ENCODE measurements at places on chromosomes 2 and 18. TPM values are rescaled to one million over a fixed set of nuclear protein-coding genes. Genes with fewer than 3 reads are reported as not detected.

DNA sequence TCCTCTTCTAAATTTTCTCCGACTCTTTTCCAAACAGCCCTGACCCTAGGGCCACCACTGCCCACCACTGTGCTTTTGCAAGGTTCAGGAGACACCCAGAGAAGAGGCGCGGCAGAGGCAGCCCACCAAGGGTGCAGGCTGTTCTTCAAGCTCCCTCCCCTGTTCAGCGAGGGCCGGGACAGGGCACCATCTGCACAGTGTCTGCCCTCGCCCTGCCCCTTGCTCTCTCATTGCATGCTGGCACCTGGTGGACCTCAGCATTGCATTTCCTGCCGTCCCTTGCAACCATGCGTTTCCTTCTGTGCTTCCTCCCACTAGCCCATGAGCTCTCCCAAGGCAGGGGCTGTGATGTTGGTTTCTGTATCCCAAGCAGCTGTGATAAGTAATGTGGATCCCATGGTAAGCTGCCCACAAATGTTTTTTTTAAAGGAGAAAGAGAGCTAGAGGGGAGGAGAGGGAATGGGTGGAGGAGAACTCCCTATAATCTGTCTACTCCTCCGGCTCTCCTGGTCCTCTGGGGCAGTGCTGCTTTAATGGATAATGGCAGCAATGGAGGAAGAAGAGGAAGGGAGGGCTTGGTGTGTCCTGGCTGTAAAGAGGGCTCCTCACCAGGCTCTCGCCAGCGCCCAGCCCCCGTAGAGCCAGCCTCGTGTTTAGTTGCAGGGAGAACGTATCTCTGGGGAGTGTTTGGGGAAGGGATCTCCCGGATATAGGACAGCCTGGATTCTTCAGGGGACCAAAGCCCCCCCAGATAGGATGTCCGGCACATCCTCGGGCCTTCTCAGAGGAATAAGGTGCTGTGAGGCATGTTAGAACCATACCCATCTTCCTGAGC, 15.6 kb upstream of the YWHAQ start:
- H3K27ac ChIP-seq, result no peak overlapping the region
- H3K4me3 ChIP-seq, result no peak overlapping the region
- peaks cover 3% of the 10 kb centered on the region for H3K4me1 ChIP-seq
- DNase-seq, result no peak
- H3K27me3 ChIP-seq, result no peaks in the 10 kb centered on the region
- H3K36me3 ChIP-seq, result no peaks in the 10 kb centered on the region

DNA sequence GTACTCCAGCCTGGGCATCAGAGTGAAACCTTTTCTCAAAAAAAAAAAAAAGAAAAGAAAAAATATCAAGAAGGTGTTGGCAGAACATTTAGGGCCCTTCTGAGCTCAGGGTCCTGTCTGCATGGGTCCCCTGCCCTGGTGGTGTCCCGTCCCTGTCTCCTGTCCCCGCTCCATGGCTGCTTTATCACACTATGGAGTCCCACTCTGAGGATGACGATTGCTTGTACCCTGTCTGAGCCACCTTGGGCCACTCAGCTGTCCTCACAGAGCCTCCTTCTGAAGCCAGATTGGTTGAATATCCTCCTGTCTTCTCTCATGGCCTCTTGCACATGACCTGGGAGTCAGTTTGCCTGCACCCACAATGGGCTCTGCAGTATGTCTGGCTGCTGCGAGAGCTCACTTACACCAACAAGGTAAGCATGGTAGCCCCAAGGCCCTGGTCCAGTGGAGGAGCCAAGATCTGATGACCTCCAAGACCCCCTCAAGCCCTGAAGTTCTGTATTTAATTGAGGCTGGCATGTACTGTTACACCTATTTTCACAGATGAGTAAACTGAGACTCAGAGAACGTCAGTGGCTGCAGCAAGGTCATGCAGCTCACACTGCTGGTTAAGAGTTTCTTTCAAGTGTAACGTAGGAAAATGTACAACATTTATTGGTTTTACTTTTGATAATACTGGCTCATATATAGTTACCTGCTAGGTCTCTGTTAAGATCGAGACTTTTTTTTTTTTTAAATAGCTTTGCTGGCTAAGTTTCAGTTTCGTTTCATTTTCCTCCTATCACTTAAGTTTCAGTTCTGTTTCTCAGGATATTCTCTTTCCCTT, 16.9 kb upstream of the ZCCHC2 start:
- H3K27me3 ChIP-seq, result no peaks in the 10 kb centered on the region
- peaks cover 4% of the 10 kb centered on the region for H3K36me3 ChIP-seq
- H3K4me1 ChIP-seq, result peaks cover 26% of the 10 kb centered on the region
- H3K27ac ChIP-seq, result peak overlapping the region; percentile 99
- peak; percentile 48 for DNase-seq

- H3K4me3 ChIP-seq, result no peak overlapping the region
- no peak overlapping the region for H3K27ac ChIP-seq
- no peak for DNase-seq
- peaks cover 4% of the 10 kb centered on the region for H3K36me3 ChIP-seq
- peaks cover 12% of the 10 kb centered on the region for H3K4me1 ChIP-seq
- no peaks in the 10 kb centered on the region for H3K27me3 ChIP-seq
Observed at GRCh38 chr2:20578266-20578894, 72.5 kb downstream of the HS1BP3 start.

The PLA2R1 gene
- not detected for total RNA-seq

- no peaks in the 10 kb centered on the region for H3K27me3 ChIP-seq
- no peak overlapping the region for H3K27ac ChIP-seq
- DNase-seq, result no peak
- H3K4me1 ChIP-seq, result peaks cover 39% of the 10 kb centered on the region
Observed at GRCh38 chr18:3057526-3057925, 44.6 kb upstream of the LPIN2 start.

- no peaks in the 10 kb centered on the region for H3K36me3 ChIP-seq
- no peak overlapping the region for H3K4me3 ChIP-seq
- DNase-seq, result no peak
Observed at GRCh38 chr2:201961401-201961800, 72.3 kb upstream of the FZD7 start.

DNA sequence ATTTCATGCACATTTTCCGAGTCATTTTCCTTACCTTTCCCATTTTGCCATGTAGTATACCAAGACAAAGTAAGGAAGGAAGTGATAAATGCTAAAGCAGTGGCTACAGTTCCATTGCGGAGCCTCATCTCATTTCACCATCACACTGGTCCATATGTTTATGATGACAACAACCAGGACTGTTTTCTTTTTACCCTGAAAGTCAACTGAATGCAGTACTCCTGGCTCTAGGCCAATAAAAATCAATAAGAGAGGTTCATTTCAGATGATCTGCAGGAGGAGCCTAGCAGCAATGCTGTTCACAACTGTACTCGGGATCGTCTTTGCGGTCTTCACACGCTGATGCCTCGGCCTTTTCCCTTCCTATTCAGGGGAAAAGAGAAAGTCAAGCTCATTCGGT, 4.7 kb downstream of the MGAT4A start:
- H3K4me3 ChIP-seq, result peak overlapping the region; percentile 78
- H3K36me3 ChIP-seq, result peaks cover 33% of the 10 kb centered on the region
- no peak for DNase-seq
- no peaks in the 10 kb centered on the region for H3K27me3 ChIP-seq

DNA sequence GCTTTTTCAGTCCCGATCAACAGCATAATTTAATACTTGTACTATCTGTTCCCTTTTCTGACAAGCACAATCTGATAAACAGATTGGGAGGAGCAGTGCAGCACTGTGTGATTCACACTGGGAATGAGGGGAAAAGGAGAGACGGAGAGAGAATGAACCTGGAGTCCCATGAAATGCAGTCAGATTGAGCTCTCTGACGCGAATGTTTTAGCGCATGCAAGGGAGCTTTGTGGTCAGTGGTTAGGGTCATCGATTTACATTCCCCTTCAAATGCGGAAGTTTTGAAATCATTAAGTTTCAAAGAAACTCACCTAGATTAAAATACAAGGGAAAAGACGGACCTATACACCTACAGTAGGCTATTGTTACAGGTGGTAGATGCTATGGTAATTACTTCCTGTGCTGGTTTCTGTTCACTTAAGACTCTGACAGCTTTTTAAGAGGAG, 99.6 kb downstream of the KCTD1 start:
- peaks cover 2% of the 10 kb centered on the region for H3K4me1 ChIP-seq
- no peak overlapping the region for H3K27ac ChIP-seq
- peaks cover 22% of the 10 kb centered on the region for H3K27me3 ChIP-seq
- DNase-seq, result no peak

DNA sequence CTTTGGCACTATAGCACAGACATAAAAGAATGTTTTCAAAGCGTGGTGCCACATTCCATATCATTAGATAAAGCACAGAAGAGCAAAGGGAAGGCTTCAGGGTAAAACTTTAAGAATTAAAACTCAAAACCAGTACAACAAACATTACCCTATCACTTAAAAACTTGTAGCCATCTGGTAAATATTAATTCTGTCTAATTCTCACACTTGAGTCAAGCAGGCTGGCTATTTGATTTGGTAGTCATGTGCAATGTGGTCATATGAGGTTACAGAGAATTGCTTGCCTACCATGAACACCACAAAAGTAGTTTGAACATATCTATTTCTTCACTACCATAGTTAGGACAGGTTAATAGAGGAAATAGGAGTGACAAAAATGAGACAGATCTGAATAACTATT, 244.9 kb downstream of the IRS1 start:
- H3K4me1 ChIP-seq, result no peaks in the 10 kb centered on the region
- H3K4me3 ChIP-seq, result no peak overlapping the region
- no peaks in the 10 kb centered on the region for H3K36me3 ChIP-seq
- DNase-seq, result no peak

DNA sequence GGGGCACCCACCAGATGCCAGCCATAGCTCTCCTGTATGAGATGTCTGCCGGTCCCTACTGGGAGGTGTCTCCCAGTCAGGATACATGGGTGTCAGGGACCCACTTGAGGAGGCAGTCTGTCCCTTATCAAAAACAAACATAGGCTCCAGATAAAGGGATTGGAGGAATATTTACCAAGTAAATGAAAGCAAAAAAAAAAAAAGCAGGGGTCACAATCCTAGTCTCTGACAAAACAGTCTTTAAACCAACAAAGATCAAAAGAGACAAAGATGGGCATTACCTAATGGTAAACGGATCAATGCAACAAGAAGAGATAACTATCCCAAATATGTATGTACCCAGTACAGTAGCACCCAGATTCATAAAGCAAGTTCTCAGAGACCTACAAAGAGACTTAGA, 640.0 kb upstream of the LRRTM4 start:
- no peak for DNase-seq
- H3K27me3 ChIP-seq, result no peaks in the 10 kb centered on the region
- H3K27ac ChIP-seq, result no peak overlapping the region
- H3K36me3 ChIP-seq, result no peaks in the 10 kb centered on the region

The TTN gene
- 1.8 TPM for total RNA-seq

- no peaks in the 10 kb centered on the region for H3K36me3 ChIP-seq
- H3K4me3 ChIP-seq, result peak overlapping the region; percentile 81
- peaks cover 17% of the 10 kb centered on the region for H3K4me1 ChIP-seq
- H3K27ac ChIP-seq, result peak overlapping the region; percentile 71
Observed at GRCh38 chr18:76495435-76496193, 572 bp upstream of the ZNF516 start.

The GPR75 gene
- total RNA-seq, result 1.8 TPM

The DCDC2C gene
- not detected for total RNA-seq

GRCh38 chr2:3046170-3046865, 331.3 kb downstream of the EIPR1 start:
- H3K36me3 ChIP-seq, result no peaks in the 10 kb centered on the region
- no peak overlapping the region for H3K27ac ChIP-seq
- DNase-seq, result no peak
- no peak overlapping the region for H3K4me3 ChIP-seq
- peaks cover 1% of the 10 kb centered on the region for H3K4me1 ChIP-seq

DNA sequence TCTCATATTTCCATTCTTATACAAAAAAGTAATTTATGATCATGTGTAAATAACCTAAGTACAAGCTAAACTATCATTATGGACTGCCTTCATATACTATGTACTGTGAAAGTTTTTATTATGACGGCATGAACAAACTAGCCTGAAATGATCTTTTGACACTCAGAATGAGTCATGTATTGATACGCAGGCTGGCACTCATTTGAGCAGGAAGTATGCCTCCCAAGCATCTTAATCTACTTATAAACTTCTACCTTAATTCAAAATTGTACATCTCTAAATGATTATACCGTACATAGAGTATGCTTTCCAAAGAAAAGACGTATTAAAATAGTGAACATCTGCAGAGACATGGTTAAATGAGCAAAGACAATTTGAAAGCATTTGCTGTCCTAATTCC, 207.1 kb upstream of the SPOPL start:
- no peaks in the 10 kb centered on the region for H3K36me3 ChIP-seq
- no peak overlapping the region for H3K4me3 ChIP-seq
- H3K27me3 ChIP-seq, result no peaks in the 10 kb centered on the region

DNA sequence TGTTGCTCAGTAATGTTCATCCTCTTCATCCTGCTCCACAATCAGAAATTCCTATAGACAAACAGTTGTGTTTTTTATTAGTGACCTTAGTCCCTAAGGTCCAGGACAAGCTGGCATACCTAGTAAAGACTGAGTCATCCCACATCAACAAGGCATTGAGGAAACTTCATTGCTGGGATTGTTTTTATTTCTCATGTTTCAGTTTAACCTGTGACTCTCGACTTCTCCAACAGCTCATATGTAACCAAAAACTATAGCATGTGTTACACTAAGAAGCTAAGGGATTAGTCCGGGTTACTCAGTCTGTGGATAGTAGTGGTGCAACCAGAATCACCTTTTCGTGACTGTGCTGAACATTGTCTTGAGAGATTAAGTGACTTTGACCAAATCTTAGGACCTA, 292.1 kb downstream of the RDH14 start:
- H3K27me3 ChIP-seq, result no peaks in the 10 kb centered on the region
- H3K27ac ChIP-seq, result no peak overlapping the region
- no peak overlapping the region for H3K4me3 ChIP-seq

GRCh38 chr2:226086190-226086589, 686.7 kb downstream of the NYAP2 start:
- no peak for DNase-seq
- H3K36me3 ChIP-seq, result no peaks in the 10 kb centered on the region
- no peak overlapping the region for H3K4me3 ChIP-seq
- H3K27ac ChIP-seq, result no peak overlapping the region
- no peaks in the 10 kb centered on the region for H3K4me1 ChIP-seq
- H3K27me3 ChIP-seq, result peaks cover 4% of the 10 kb centered on the region

DNA sequence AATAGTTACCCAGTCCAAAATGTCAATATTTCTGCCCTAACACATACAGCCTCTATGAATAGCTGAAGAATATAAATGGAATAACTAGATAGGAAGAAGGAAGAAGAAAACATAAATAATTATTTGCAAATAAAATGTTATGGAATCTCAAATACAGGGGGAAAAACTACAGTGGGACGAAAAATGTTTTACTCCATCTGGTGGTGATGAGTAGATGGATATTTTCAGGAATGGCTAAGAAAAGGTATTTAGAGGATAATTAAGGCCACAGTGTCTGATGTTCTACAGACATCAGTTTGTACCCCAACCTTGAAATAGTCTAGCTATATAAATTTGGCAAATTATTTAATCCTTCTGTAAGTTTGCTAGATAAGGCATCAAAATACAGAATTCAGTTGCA, 178.1 kb upstream of the FSHR start:
- no peak overlapping the region for H3K27ac ChIP-seq
- H3K36me3 ChIP-seq, result no peaks in the 10 kb centered on the region
- DNase-seq, result no peak
- no peaks in the 10 kb centered on the region for H3K4me1 ChIP-seq
- no peaks in the 10 kb centered on the region for H3K27me3 ChIP-seq

GRCh38 chr2:217117523-217117922, 257.7 kb upstream of the TNP1 start:
- H3K4me1 ChIP-seq, result no peaks in the 10 kb centered on the region
- no peak for DNase-seq
- H3K27me3 ChIP-seq, result peaks cover 16% of the 10 kb centered on the region
- no peaks in the 10 kb centered on the region for H3K36me3 ChIP-seq
- no peak overlapping the region for H3K27ac ChIP-seq
- H3K4me3 ChIP-seq, result no peak overlapping the region

The TRPM8 gene
- total RNA-seq, result not detected

GRCh38 chr2:117833911-117834310, 19.4 kb downstream of the DDX18 start:
- no peak overlapping the region for H3K27ac ChIP-seq
- peaks cover 14% of the 10 kb centered on the region for H3K36me3 ChIP-seq
- no peak overlapping the region for H3K4me3 ChIP-seq
- H3K27me3 ChIP-seq, result no peaks in the 10 kb centered on the region
- peaks cover 10% of the 10 kb centered on the region for H3K4me1 ChIP-seq
